ENCODE measurements at places on chromosomes 7 and 10. TPM values are rescaled to one million over a fixed set of nuclear protein-coding genes. Genes with fewer than 3 reads are reported as not detected.

CALHM1 gene
- not detected for total RNA-seq

ANLN gene
- 15.4 TPM for total RNA-seq

LDB3 gene
- 0.34 TPM for total RNA-seq

CRYGN gene
- 0.84 TPM for total RNA-seq

TMEM270 gene
- not detected for total RNA-seq

DNA sequence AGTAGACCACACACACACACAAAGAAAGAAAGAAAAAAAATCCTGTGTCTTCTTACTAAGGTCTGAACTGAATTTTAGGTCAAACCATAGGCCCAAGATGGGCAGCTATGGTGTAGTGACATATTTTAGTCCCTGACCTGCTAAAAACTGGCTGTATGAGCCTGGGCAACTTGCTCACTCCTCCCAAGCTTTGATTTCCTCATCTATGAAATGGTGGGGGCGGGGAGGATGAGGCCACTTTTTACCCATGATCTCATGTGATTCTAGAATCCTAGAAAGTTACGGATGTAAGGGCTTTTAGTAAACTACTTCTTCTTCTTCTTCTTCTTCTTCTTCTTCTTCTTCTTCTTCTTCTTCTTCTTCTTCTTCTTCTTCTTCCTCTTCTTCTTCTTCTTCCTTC is 6.1 kb upstream of the CCL24 start:
- DNase-seq, result no peak

GRCh38 chr10:76970711-76971519 is 666.7 kb downstream of the KCNMA1 start:
- no peak for DNase-seq

DNA sequence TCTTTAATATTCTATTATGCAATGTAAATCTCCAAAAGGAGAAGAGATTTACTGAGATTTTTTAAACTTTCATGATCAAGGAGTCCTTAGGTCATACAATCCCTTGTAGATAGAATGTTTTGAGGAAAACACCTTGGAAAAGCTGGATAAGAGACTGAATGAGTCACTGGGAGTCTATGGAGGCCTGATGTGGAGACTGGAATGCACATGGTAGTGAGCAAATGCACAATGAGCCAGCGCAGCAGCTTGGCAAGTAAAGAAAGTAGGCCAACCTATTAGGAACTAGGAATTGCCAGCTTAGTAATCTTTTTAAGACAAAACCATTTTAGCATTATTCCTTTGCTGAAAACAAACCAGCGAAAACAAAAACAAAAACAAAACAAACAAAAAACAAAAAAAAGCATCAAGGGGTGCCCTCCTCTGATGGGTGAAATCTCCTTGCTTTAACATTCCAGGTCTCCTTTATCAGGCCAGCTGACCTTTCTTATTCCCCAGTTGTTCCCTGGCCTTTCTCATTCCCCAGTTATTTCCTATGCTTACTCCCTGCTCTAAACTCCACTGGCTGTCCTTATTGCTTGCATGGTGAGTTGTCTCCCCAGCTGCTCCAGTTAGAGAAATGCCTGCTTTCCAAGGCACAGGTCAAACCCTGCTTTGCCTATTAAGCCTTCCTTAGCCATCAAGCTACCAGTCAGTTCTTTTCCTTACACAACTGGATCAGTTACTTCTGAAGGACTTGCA is 135.8 kb downstream of the PLCE1 start:
- no peak for DNase-seq

GRCh38 chr10:35575640-35576039 is 29.5 kb upstream of the GJD4 start:
- DNase-seq, result no peak

GRCh38 chr7:1703441-1703840 is 33.4 kb downstream of the ELFN1 start:
- no peak for DNase-seq

DNA sequence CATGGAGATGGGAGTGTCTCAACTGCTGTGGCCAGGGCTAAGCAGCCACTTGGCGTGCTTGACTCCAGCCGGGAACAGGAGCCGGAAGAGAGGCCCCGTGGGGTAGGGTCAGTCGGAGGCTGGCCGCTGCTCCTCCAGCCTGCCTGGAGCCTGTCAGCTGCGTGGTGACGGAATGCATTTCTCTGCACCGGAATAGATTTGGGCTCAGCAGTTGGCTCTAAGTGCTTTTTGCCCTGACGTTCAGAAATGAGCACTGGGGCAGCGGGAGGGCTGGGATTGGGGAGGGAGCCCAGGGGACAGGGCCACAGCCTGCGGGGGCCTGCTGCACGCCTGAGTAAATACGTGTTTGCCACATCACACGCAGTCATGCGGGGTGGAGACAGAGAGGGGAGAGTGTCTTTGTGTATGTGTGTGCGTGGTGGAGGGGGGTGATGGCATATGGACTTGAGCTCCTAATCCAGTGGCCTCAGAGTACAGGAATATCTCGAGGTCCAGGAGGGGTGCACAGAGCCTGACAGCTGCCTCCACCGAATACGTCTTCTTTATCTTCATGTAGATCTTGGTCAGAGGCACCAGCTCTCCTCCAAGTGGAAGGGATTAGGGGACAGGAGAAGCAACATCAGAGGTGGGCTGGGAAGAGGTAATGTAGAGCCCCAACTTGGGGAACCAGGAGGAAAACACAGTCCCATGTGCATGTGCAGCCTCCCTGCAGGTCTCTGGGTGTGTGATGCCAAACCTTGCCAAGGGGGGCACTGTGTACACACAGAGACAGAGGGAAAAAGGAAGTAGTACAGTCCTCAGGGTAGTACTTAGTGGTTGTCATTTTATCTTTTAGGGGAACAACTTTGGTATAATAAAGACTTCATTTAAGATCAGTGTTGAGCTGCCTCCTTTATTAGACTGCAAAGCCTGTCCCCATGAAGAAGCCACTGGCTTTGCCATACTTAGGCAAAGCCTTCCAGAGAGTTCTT is 151.4 kb downstream of the CDH23 start:
- DNase-seq, result no peak

GRCh38 chr7:103094102-103094501 is 19.2 kb downstream of the ARMC10 start:
- DNase-seq, result no peak

DNA sequence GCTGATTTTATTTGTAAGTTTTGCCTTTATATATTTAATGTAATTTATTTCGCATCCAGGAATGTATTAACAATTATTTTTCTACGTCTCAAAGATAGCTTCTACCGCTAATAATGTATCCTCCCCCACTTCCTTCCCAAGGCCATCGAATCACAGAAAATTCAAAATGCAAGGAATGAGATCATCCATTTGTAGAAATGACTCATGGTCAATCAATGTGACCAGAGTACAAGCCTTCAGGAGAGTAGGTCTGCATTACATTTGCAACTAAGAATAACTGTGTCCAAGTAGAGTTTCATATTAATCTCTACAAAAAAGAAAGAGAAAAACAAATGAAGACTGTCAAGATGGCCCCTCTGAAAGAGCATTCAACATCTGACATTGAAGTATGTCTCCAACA is 205.9 kb upstream of the PHF14 start:
- peak; percentile 18 for DNase-seq

GRCh38 chr10:11163780-11164550 is 146.3 kb downstream of the CELF2 start:
- no peak for DNase-seq

DNA sequence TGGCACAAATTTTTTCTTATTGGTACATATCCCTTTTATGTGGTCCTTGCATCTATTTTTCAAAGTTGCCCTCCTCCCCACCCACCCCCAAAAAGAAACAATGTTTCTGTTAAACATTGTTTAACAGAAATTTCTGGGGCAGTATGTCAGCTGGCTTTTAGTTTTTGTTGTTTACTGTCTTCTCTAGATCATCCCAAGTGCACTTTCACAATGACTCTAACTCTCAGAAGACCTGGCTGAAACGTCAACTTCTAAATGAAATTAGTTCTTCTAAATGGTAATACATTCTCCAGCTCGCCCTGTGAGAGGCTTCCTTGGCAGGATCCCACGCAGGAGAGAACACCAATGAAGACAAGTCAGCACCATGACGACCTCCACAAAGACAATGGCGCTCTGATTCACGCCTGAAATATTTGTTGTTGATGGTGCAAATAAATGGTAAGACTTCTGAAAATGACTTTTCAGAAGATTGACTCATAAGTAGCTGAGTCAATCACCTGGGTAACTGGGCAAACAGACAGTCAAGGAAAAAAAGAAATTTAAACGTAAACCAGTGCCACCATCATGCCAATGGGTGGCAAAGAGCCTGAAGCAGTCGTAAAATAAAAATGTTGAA is 293.7 kb downstream of the FZD1 start:
- DNase-seq, result peak; percentile 87

- no peak for DNase-seq
These were observed 15.6 kb upstream of the KLF6 start for GRCh38 chr10:3800586-3800985.

DNA sequence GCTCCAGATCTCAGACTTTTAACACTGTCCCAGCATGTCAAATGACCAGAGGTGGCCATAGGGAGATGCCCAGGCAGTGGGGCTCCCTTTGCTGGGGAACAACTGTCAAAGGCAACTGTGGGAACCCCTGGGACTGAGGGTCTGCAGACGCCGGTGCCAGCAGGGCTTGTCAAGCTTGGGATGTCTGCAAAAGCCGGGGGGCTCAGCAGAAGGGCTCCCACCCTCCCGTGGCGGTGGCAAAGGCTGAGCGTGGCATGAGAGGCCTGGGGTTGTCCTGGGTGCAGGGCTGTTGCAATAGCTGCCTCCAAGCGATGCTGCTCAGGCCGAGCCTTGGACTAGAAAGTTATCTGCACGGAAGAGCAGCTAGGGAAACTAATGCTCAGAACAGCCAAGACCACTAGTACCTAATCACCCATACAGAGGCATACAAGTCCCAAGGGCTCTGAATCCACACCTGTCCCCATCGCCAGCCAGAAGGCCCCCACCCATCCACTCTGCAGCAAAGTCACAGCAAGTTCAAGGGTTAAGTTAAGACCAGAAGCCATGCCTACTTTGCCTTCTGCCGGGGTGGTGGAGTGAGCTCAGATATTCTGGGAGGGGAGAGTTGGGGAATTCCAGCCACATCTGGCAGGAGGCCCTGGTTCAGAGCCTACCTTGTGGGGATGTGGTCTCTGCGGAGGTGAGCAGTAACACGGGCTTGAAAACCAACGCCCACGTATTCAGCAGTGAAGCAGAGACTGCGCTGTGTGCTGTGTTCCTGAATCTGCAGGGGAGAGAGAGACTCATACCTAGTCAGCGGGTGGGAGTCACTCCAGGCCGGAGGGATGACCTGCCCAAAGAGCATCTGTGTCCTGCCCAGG is 4.6 kb downstream of the SH2B2 start:
- DNase-seq, result no peak

DNA sequence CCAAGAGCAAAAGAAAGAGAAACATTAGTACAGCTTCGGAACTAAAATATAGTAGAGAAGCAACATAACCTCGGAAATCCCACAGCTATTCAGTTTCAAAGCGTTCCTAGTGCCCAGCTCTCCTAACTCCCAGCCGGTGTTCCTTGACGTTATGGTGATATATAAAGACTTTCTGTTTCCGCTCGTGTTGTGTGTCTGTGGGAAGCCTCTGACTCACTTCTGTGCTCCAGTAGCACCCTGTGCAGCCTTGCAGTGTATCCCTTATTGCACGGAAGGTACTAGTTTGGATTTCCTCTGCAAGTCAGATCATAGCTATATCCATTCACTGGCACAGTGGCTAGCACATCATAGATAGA is 535 bp downstream of the ASAH2B start:
- DNase-seq, result peak; percentile 42
